ENCODE measurements at places on chromosomes 2 and 18.

- peak; percentile 89 for DNase-seq
These were observed 40.3 kb downstream of the CYB5A start for GRCh38 chr18:74251297-74252038.

DNA sequence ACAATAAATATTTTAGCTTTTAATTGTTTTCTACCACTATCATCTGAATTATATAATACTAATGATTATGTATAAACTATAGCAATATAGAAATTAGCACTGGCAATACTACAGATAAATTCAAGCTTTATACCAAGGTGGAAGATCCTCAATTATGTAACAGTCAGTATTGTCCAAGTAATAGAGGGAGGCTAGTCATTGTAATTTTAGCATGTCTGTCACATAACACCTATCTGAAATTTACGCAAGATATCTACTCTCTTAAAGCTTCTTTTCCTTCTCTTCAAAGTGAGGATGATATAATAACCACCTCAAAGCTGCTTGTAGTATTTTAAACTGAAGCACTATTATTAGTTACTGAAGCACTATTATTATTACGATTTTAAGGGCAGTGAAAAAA, 12.2 kb downstream of the KCNJ3 start:
- DNase-seq, result no peak

GRCh38 chr2:207163053-207163755, 2.5 kb downstream of the KLF7 start:
- DNase-seq, result no peak

- no peak for DNase-seq
These were observed 57.6 kb downstream of the PTPRM start for GRCh38 chr18:7624697-7625096.

DNA sequence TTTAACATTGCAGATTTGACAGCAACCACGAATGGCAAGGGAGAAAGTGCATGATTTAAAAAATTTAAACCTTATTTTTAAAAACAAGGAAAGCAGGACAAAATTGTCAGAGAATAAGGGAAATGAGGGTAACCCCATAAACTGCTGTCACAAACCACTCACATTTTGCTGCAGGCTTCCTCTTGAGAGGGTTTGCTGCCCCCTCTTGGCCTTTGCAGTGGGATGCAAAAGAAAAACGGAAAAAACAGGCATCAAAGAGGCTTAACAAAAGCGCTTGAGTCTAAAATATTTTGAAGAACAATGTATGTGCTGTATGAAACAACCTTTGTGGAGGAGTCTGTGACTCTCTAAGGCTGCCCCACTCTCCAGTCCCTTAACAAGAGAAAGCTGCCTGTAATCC, 91.6 kb downstream of the TMX3 start:
- peak; percentile 11 for DNase-seq

- DNase-seq, result no peak
These were observed 35.8 kb downstream of the TCF7L1 start for GRCh38 chr2:85168942-85169341.

- no peak for DNase-seq
These were observed 136.8 kb downstream of the MEP1B start for GRCh38 chr18:32326450-32327308.

GRCh38 chr18:75047240-75047961, 161.5 kb downstream of the PTGR3 start:
- DNase-seq, result no peak

DNA sequence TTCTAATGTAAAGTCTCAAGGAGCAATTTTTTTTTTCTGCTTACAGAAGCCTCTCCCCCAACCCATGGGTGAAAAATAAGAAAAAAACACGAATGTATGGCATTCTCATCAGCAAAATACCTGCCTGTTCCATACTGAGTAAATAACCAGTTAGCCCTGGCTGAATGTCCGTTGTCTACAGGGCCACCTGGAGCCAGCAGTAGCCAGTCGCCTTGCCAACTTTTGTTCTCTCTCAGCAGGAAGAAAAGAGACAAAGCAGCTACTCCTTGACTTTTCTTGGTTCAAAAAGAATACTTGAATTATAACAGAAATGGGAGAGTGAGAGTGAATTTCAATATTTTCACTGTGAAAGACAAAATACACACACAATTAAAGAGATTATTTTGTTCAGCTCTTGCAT, 532.9 kb upstream of the CRIM1 start:
- no peak for DNase-seq

GRCh38 chr2:100418406-100418962, 1.0 kb upstream of the CHST10 start:
- no peak for DNase-seq

DNA sequence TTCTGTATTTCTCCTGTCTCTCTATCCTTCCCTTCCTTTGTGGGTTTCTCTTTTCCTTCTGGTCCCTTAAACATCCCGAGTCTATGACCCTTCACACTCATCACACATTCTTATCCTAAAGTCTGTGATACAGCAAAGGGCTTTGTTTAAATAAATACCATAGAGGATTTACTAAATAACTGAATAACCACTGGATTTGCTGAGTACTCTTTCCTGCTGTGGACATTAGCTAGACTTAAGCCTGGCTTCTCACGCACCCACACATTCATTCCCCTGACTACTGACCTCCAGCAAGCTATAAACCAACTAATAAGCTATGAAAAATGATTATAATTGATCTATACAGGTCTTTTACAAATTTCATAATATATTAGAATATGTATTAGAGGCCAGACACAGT, 76.6 kb downstream of the COL4A3 start:
- DNase-seq, result no peak

DNA sequence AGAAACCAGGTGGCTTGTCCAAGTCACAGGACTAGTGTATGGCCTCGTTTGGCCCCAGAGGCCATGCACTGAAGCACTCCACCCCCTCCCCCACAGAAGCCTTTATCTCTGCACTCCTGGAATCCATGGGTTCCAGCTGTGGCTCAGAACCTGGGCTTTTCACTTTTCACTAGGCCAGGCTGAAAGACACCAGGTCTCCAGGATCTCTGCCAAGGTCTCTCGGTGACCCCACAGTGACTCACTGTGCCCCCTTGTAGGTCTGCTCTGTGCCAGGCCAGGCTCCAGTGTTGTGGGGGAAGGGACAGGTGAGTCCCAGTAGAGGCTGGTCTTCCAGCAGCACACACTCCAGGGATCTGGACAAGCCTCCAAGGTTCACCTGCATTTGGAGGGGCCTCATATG, 31.0 kb upstream of the GLI2 start:
- DNase-seq, result no peak

- DNase-seq, result no peak
These were observed 11.1 kb upstream of the SLC4A10 start for GRCh38 chr2:161613161-161613560.

- DNase-seq, result no peak
These were observed 49.6 kb downstream of the ZBTB7C start for GRCh38 chr18:48359626-48360025.

Data from GF-D8 (cell line).